ENCODE measurements at places on chromosomes 3 and 15.

GRCh38 chr15:74525309-74525708, 15.7 kb upstream of the ARID3B start:
- DNase-seq, result no peak

GRCh38 chr3:170107941-170108340, 70.1 kb downstream of the GPR160 start:
- DNase-seq, result no peak

DNA sequence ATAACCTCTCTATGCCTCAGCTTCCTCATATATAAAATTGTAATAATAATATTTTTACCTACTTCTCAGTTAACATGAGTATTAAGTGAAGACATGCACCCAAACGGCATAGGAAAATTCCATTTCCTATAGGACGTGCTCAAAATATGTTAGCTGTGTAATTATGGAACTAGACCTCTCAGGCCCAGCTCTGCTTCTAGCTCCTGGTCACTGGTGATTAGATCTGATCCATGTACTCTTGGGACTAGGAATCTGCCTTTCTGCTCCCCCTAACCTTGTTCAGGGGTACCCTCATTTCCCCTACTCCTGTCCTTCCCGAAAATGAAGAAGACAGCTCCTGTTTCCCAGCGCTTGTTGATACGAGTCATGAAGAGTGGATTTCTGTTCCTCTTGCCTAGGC, 29.6 kb downstream of the TF start:
- no peak for DNase-seq

DNA sequence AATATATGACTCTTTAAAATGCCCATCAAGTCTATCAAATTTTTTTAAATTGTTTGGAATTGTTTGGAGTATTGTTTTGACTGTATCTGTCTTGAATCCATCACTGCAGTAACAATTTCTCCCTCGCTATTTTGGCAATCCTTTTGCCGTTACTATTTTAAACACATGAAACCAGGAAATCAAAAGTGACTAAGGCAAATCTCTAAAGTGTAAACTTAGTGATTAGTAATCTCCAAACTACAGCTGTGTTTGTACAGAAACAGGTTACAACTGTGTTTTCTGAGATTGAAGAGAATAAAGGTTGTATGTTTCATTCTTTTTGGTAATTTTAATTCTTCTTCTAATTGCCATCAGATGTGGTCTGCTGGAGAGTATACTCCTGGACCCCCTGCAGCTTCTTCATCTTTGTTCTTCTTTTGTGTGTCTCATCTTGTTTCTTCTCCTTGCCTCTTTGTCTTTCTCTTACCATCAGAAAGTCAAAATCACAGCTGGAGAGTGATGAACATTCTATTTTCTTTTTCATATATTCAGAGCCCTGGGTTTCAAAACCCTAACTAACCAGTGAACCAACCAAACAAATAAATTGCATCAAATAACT, 465.4 kb downstream of the RBMS3 start:
- DNase-seq, result no peak

DNA sequence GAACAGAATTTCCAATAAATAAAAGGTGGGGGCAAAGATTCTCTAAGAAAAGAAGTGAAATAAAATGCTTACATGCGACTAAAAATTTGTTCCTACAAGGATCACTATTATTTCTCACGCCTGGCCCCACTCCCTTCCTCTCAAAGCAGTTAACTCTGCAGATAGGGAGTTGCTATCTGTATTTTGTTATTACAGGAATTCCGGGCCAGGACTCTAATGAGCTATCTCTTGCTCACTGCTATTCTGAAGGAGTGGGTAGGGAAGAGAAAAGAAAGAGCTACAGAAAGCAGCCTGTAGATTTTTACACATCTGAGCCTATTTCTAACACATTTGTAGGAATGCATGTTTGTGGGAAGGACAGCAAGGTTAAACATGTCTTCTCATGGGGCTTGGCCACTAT, 140.4 kb downstream of the PCCB start:
- DNase-seq, result no peak

DNA sequence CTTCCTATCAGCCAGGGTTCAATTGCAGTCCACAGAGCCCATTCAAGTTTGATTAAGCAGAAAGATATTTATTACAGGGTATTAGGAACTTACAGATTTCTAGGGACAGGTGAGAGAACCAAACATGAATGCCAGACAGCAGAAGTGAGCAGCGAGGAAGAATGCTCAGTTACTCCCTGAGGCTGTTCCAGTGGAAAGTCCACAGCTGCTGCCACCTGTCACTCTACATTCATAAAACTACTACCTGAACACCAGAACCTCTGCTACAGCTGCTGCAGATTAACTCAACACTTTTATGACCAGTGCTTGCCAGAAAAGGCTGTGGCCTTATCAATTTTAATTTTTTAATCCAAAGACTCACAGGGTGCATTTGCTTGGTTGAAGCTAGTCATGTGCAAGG, 325.4 kb upstream of the ONECUT1 start:
- no peak for DNase-seq

- DNase-seq, result peak; percentile 44
Observed at GRCh38 chr3:185362850-185363661, at the start of gene MAP3K13. Gene MAP3K13 (plus strand): TSS chr3:185363136. CDS start chr3:185428582, 65,446 bp downstream.

DNA sequence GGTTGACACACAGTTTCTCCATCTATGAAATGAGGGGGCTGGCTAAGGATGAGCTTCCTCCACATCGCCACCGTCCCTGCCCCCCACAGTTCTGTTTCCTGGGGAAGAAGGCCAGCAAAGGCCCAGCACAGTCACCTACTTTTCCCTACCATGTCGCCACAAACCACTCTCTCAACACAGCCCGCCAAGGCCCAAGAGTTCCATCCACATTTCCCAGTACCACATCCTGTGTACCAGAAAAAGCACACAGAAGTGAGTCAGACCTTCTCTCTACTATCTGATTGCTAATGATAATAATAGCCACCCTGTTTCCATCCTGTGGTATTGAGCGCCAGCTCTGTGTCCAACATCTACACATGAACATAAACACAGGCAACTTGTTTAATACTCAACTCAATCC, 30.3 kb upstream of the C15orf39 start:
- DNase-seq, result no peak

- no peak for DNase-seq
Observed at GRCh38 chr3:150970665-150971324, 1.7 kb downstream of the CLRN1 start.

- DNase-seq, result no peak
Observed at GRCh38 chr3:125375950-125376679, 990 bp upstream of the ZNF148 start.

DNA sequence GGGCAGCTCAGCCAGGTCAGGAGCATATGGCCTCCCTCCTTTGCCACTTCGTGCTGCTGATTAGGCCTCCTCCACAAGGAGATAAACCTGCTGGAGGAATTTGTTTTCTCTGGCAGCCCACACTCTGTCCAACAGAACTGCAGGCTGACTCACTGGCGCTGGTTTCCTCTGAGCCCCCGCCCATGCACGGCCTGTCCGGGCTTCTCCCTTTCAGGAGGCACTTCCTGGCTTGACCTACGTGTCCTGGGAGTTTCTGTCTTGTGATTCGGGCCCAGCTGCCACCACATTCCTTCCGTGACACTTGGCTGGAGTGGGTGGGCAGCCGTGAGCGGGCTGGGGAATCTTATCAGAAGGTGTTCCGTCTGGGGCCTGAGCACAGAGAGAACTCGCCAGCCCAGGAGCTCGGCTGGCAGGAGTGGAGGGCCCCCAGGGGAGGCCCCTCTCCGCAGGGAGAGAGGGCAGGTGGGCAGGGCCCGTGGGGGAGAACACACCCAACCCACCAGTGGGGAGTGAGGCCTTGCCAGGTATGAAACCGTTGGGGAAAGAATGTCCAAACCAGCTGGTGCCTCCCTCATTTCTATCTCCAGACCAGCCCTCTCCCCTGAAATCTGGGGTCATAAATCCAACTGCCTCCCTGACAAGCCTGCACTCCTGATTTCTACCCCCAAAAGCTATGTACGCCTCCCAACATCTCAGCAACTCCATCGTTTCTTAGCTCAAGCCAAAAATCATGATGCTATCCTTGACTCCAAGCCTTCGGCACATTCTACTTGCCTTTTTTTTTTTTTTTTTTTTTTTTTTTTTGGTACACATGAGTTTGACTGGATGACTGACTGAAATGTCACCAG, 110.6 kb upstream of the MEF2A start:
- DNase-seq, result no peak

GRCh38 chr3:184734903-184735701, 23.2 kb upstream of the MAGEF1 start:
- no peak for DNase-seq

- DNase-seq, result no peak
Observed at GRCh38 chr3:195896361-195897080, 11.8 kb downstream of the TNK2 start.

DNA sequence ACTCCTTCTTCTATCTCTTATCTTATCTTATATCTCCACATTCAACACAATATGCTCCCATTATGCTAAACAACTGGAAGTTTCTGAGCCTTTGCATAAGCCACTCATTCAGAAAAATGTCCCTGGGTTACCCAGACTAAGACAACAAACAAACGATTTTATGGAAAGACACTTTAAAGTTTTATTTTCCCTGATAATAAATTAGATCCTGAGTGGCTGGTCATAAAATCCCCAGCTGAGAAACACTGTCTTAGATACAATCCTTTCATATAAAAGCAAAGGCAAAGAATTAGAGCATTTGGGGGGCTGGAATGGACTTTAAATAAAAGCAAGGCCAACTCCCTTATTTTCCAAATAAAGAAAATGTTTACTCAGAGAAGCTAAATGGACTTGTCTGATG, 322.3 kb downstream of the GBE1 start:
- DNase-seq, result no peak
